ENCODE measurements at places on chromosomes 2 and 18.

GRCh38 chr2:235467588-235467987, 26.3 kb upstream of the AGAP1 start:
- no peak for DNase-seq

- DNase-seq, result no peak
Observed at GRCh38 chr2:7697052-7697451, 779.8 kb downstream of the RNF144A start.

DNA sequence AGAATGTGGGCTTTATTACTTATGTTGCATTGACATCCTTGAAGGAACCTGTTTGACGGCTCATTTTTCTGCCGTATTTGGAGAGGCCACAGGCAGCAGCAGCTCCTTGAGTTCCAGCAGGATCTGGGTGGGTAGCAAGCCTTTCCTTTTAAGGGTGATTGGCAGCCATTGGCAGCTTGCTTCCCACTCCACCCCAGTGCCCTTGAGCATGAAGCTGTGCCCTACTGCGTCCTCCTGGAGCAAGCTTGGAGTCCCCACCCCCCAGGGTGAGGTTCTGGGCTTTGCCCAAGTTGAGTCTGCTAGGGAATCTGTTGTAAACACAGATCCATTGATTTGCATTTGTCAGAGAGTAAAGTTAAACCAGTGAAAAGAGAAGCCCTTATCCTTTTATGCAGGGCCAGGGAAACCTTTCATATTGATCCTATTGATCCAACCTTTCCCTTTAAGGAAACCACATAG, 9.2 kb downstream of the ONECUT2 start:
- no peak for DNase-seq

DNA sequence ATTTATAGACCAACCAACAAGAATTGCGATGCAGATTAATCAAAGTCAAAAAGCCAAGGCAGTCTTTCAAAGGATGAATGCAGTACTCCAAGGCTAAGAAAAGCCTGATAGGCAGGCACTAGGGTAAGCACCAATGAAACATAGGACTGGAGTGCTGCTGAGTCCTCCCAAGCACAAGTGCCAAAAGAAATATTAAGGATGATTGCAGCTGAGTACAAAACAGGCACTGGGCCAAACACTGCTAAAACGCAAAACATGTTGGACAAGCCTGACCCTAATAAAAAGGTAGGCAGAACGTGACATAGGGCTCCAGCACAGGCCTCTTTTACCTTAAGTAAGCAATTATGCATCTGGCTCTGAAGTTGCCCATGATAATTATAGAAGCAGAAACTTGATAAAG, 160.1 kb upstream of the LRP1B start:
- no peak for DNase-seq

- no peak for DNase-seq
Observed at GRCh38 chr2:137261881-137262585, 496.7 kb downstream of the THSD7B start.

- no peak for DNase-seq
Observed at GRCh38 chr2:199462347-199462955, 4.7 kb upstream of the SATB2 start.

- no peak for DNase-seq
Observed at GRCh38 chr2:187312718-187313282, 135.3 kb downstream of the CALCRL start.

GRCh38 chr2:31413862-31414550, 536 bp downstream of the XDH start:
- DNase-seq, result no peak

- DNase-seq, result no peak
Observed at GRCh38 chr2:206970589-206971360, 31.5 kb downstream of the CPO start.

- no peak for DNase-seq
Observed at GRCh38 chr2:224405841-224406370, 4.0 kb upstream of the FAM124B start.

All from thoracic aorta (tissue), 2 donors.